ENCODE measurements at places on chromosomes 2 and 18. TPM values are rescaled to one million over a fixed set of nuclear protein-coding genes. Genes with fewer than 3 reads are reported as not detected.

- DNase-seq, result no peak
Observed at GRCh38 chr2:159973325-159973724, 89.1 kb downstream of the PLA2R1 start.

DNA sequence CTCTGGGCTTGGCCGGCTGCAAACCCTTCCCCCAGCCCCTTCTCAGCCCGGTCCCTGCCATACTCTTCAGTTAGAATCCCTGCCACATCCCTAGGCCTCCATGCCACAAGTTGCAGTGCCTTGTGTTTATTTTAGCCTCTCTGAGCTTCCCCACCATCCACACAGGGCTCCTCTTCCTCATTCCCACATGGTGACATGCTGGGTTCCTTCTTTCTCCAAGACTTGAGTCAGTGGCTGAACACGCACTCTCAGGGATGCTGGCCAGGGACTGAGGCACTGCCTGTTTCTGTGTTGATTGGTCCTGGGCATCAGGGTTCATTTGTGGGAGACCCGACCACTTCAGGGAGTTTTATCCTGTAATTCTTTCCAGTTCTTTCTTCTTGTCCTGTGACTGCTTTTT lies 56.3 kb downstream of the KCNS3 start:
- DNase-seq, result no peak

GRCh38 chr2:179428649-179429048 lies 164.0 kb upstream of the SESTD1 start:
- DNase-seq, result no peak

GRCh38 chr2:9593925-9594324 lies 36.9 kb downstream of the YWHAQ start:
- no peak for DNase-seq

- no peak for DNase-seq
Observed at GRCh38 chr2:26727641-26728561, 35.4 kb downstream of the KCNK3 start.

- DNase-seq, result no peak
Observed at GRCh38 chr2:57973621-57974186, 72.9 kb upstream of the VRK2 start.

GRCh38 chr2:26363323-26363722 lies 16.7 kb upstream of the ADGRF3 start:
- DNase-seq, result no peak

GRCh38 chr2:43240766-43241150 lies 14.4 kb upstream of the ZFP36L2 start:
- no peak for DNase-seq

GRCh38 chr2:26706616-26707473 lies 14.3 kb downstream of the KCNK3 start:
- DNase-seq, result no peak

DNA sequence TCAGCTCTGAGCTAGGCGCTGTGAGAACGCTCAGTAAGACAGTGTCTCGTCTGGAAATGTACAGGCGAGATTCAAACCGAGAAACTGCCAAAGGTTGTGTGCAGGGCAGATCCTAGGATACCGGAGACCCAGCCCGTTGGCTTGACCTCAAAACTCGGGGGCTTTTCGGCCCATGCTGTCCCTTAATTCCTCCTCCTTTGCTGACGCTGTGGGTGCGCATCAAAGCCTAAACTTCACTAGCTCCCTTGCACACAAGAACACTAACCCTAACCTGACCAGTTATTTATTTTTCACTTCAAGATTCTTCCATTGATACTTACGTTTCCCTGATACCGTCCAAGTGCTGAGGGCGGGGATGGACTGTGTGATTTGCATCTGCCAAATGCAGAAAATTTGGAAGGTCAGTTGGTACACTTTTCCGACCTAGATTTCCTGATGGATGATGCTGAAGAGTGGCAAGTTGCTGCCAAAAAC lies 1.0 kb upstream of the AAK1 start:
- DNase-seq, result no peak

DNA sequence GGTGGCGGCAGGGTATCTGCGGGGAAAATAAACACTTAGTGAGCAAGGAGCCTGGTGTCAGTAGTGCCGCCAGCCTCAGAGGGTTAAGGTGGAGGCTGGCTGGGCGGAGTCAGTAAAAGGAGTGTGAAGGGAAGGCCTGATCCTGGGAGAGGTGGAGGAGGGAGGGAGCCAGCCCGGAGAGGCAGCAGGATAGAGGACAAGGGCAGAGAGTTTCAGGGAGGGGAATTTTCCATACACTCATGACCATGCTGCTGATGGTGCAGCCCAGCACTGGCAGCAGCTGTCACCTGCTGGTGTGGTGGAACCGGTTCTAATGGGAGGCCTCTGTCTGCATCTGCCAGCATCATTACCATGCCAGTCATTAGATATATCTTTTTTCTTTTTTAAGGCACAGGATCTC lies 2.0 kb upstream of the TEX44 start:
- no peak for DNase-seq

- no peak for DNase-seq
Observed at GRCh38 chr2:106977717-106978116, 91.8 kb upstream of the ST6GAL2 start.

GRCh38 chr2:149047118-149047517 lies 8.6 kb downstream of the LYPD6B start:
- DNase-seq, result no peak

FLACC1 gene
- total RNA-seq, result 0.32 TPM

TAF4B gene
- 2.5 TPM for total RNA-seq

TXNDC2 gene
- total RNA-seq, result not detected

ACADL gene
- total RNA-seq, result not detected

NCKAP5 gene
- 3.7 TPM for total RNA-seq
